Esophagus mucosa (tissue), 1 donor: ENCODE measurements at places on chromosomes 4 and X. TPM values are rescaled to one million over a fixed set of nuclear protein-coding genes. Genes with fewer than 3 reads are reported as not detected.

DNA sequence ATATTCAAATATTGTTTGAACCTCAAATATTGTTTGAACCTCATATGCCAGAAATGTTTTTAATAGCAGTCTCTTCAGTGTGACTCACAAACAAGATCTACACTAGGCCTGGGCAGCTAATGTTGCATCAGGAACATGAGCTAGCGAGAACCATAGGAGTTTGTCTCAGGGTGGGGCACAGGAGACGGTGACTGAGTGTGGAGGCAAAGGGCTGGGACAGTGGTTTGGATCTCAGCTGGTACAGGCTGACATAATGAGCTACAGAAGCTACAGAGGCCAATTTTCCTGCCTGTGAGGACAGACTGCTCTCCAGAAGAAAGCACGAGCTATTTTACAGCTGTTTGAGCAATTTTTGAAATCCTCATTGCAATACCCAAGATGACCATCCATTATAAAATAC is 224.7 kb downstream of the CENPC start:
- ATAC-seq = peak; percentile 58

H2BW1 gene
- total RNA-seq = not detected

DNA sequence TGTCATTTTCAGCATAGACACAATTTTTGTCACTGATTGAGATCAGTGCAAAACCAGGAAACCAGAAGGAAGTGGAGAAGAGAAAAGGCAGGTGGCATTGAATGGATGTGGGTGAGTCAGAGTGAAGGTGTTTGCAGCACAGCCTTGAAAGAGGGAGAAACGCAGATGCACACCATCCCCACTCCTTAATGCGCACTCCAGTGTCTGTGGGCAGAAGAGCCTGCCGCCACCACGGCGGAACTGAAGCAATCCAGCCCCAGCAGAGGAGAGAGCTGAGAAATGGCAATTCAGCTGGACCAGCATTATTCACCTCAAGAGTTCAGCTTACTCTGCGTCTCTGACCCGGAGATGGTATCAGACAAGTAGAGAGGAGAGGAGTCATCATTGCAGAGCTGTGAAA is 393.1 kb upstream of the FRG1 start:
- ATAC-seq = no peak

GRCh38 chr4:130545596-130545995 is 1449.6 kb downstream of the C4orf33 start:
- ATAC-seq = no peak

PRDM8 gene
- total RNA-seq = 0.40 TPM

DNA sequence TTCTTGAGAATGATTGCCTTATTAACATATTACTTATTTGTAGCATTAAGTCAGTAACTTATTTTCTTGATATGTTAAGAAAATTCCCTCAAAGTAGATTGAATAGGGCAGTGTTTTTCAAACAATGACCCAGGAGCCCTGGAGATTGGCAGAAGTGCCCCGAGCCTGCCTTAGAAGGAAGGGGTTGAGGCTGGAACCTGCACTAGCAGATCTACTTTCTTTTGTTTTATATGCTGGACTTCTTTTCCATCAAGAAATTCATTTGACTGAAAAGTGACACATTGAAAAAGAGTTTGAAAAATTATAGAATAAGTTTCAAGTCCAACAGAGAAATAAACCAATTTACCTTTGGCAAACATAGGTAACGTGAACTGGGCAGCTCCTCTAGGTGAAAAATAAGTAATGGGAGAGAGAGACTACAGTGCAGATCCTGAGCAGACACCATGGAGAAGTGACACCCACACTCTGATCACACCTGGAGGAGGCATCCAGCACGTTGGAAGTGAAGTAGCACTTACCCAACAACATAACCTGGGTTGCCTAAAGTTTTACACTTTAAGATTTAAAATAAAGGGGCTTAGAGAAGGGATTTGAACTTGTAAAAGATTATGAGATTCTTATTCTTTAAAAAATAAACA is 18.6 kb downstream of the ARSJ start:
- ATAC-seq = no peak

DNA sequence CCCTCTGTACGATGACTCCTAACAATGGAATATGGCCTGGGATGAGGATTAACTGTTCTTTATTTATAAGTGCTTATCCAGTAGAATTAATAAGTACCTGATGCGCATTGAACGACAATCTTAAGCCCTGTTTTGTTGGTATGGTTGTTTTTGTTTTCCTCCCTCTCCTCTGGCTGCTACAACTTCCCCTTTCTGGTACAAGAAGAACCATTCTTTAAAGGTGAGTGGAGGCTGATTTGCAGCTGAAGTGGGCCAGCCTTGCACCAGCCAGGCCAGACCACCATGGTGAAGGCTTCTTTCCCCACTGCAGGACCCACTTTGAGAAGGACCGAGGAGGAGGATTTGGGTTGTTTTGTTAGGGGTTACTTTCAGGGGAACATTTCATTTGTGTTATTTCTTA is 113.3 kb downstream of the PARM1 start:
- no peak for ATAC-seq

HTR2C gene
- not detected for total RNA-seq

GRCh38 chrX:153766871-153767673 is 3.0 kb downstream of the PLXNB3 start:
- peak; percentile 3 for ATAC-seq

GRCh38 chrX:53481816-53482465 is 47.8 kb upstream of the HSD17B10 start:
- peak; percentile 61 for ATAC-seq

GRCh38 chrX:22389556-22390179 is 117.0 kb downstream of the CBLL2 start:
- no peak for ATAC-seq

- no peak for ATAC-seq
Measured at GRCh38 chr4:135191596-135191995, 990.0 kb upstream of the PABPC4L start.

GRCh38 chr4:48147621-48148020 is 13.6 kb upstream of the TXK start:
- ATAC-seq = no peak

CSAG2 gene
- not detected for total RNA-seq

GRCh38 chr4:130257271-130257670 is 1161.3 kb downstream of the C4orf33 start:
- no peak for ATAC-seq

DNA sequence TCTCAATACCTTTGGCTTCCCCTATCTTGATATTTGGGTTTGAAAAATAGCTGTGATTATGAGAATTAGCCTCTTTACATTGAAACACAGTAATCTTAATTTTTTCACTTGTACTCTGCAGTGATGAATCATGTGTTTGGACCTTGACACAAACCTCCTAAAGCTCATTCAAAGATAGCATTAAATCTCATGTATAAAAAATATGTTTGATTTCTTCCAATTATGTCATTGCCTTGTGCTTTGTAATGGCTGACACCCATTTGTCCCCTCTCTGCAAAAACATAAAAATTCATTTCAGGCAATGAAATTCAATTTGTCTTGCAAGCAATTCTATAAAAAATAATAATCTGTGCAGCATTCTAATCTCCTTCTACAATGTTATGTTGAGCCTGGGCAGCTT is 422.4 kb upstream of the BOD1L1 start:
- ATAC-seq = no peak

GRCh38 chr4:151808120-151808529 is 47.3 kb upstream of the GATB start:
- no peak for ATAC-seq

SPANXA1 gene
- total RNA-seq = not detected

GRCh38 chr4:858831-859451 is 33.0 kb upstream of the CPLX1 start:
- ATAC-seq = peak; percentile 42

DNA sequence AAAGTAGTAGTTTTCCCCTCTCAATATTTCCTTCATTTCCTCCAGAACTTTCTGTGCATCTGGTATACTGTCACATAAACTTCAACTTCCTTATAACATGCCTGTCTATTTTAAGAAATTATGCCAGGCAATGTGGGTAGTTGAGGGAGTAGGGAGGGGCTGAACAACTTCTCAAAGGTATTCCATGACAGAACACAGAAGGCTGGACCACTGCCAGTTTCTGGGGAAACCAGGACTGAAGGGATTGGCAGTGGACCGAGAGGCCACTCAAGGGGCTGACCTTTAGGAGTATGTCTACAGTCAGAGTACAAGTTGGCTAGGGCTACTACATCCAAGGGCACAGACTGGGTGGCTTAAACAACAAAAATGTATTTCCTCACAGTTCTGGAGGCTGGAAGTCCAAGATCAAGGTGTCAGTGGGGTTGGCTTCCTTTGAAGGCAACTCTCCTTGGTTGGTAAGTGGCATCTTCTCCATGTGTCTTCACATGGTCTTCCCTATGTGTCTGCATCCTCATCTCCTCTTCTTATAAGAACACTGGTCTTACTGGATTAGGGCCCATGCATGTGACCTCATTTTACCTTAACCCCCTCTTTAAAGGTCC is 6.9 kb downstream of the SH3RF1 start:
- ATAC-seq = no peak

DNA sequence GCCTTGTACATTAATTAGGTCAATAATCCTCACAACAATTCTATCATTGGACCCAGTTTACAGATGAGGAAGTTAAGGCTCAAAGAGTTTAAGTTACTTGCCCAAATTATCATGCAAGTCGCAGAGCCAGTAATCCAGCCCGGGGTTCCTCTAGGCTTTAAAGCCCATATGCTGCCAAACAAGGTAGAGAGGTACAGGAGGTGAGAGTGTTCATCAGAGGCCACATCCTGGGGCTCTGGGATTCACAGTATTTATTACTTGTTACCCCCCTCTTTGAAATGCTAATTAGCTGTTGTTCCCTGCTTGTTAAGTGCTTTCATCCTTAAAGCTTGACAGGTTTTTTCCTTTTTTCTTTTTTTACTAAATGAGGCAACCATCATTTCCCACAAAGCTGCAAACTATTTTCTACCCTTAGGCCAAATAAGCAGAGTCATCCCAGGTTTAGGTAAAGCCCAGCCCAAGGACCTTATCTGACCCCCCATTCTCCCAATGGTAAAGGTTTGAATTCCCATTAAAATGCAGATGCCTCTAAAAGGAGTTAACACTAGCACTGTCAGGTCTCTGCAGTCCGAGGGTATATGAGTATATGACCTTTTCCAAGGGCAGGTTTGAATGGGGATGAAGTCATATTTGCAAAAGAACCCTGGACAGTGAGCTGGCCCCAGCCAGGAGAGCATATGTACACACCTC is 150.3 kb downstream of the SOX3 start:
- ATAC-seq = no peak

DNA sequence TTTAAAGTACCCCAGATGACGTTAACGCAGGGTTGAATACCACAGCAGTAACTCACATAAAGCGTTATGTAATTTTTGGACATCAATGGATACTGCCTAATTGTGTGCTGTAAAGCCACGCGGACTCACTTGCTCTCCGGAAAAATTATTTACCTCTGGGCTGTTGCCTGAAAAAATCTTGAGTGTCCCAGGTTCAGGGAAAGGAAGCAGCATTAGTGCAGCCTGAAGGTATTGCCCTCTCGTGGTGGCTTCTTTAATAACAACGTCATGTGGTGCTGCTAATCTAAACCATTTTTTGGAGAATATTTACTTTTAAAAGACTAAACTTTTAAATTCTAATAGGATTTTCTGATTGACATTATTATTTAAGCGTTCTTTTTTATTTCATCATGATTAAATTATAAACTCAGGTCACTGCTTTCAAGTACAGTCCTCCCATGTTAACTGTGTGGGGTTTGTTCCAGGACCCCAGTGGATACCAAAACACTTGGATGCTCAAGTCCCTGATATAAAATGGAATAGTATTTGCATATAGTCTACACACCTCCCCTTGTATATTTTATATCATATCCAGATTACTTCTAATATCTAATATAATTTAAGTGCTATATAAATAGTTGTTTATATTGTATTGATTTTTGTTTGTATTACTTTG is 384.8 kb downstream of the FAM133A start:
- no peak for ATAC-seq

DNA sequence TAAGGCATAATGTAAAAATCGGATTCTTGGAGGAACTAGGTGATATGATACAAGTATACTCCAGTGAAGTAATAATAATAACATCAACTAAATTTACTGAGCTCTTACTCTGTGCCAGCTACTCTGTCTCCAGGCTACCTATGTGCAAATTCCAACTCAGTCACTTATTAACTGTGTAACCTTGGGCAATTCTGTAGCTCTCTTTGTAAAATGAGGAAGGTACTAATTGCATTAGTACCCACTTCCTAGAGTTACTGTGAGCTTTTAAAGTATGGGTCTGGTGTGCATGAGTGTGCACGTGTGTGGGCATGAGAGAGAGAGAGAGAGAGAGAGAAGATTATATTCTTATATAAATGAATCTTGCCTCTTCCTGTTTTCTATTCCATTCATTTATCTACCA is 169.9 kb downstream of the KCNIP4 start:
- ATAC-seq = no peak

ETDB gene
- not detected for total RNA-seq

DNA sequence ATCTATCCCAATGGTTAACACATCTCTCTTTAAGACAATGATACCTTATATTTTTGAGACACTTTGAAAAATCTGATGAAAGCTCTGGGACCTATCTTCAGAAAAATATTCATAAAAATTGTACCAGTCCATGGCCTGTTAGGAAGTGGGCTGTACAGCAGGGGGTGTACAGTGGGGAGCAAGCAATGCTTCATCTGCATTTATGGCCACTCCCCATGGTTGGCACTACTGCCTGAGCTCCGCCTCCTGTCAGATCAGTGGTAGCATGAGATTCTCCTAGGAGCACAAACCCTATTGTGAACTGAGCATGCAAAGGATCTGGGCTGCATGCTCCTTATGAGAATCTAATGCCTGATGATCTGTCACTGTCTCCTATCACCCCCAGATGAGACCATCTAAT is 42.6 kb downstream of the C4orf51 start:
- ATAC-seq = peak; percentile 34

- no peak for ATAC-seq
Measured at GRCh38 chr4:76589872-76590797, 155.1 kb downstream of the SHROOM3 start.

DNA sequence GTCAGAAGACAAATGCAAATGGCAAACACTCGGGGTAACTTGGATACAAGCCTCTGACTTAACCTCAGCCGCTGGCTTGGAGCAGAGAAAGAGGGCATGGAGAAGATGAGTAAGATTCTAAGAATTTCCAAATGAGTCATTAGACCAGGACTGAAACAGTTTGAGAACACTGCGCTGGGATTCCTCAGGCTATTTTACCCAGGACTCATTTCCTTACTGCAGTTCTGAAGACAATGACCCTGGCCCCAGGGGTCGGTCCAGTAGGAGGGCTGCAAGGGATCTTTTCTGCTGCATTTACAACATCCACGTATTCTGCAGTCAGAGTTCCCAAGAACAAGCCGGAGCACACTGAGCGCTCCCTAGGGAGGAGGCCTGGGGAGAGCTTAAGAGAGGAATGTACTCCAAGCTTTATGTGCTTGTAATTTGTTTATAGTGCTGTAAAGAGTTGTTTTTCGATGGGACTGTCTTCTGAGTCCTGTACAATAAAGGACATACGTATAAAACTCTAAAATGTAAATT is 27.3 kb upstream of the SORBS2 start:
- ATAC-seq = peak; percentile 92
